Cardiac ventricle fibroblast (primary cell): ENCODE measurements at places on chromosomes 5 and 9. TPM values are rescaled to one million over a fixed set of nuclear protein-coding genes. Genes with fewer than 3 reads are reported as not detected.

Gene SLC45A2
- not detected in 2 replicates for total RNA-seq

Gene INSYN2B
- total RNA-seq = 10.7 and 14.5 TPM in 2 replicates

Gene CD14
- 0.15 and 1.3 TPM in 2 replicates for total RNA-seq

Gene C9orf153
- total RNA-seq = 0.39 TPM in 1 of 2 replicates, not detected in the other

Gene CDO1
- 3.5 and 7.2 TPM in 2 replicates for total RNA-seq

Gene INSL4
- total RNA-seq = not detected in 2 replicates

Gene OTP
- total RNA-seq = not detected in 2 replicates

Gene NMUR2
- total RNA-seq = not detected in 2 replicates

Gene C6
- total RNA-seq = 16.3 and 20.7 TPM in 2 replicates
